Aortic smooth muscle cell (primary cell): ENCODE measurements at places on chromosomes 11 and 22. TPM values are rescaled to one million over a fixed set of nuclear protein-coding genes. Genes with fewer than 3 reads are reported as not detected.

NDUFC2 gene
- 76.5 and 89.8 TPM in 2 replicates for total RNA-seq

TMEM132A gene
- 5.5 and 5.6 TPM in 2 replicates for total RNA-seq

KDM2A gene
- total RNA-seq = 34.6 and 38.3 TPM in 2 replicates

NXPE1 gene
- total RNA-seq = not detected in 2 replicates

PRRG4 gene
- 0.06 and 0.13 TPM in 2 replicates for total RNA-seq

POLR3H gene
- total RNA-seq = 24.9 and 27.0 TPM in 2 replicates

ZFPL1 gene
- 32.7 and 35.9 TPM in 2 replicates for total RNA-seq

SOX10 gene
- not detected in 2 replicates for total RNA-seq

CYTH4 gene
- 0.06 and 0.40 TPM in 2 replicates for total RNA-seq

DCHS1 gene
- 5.4 and 22.3 TPM in 2 replicates for total RNA-seq

CDC42EP2 gene
- 7.3 and 12.8 TPM in 2 replicates for total RNA-seq
